ENCODE measurements at places on chromosomes 4 and X. TPM values are rescaled to one million over a fixed set of nuclear protein-coding genes. Genes with fewer than 3 reads are reported as not detected.

- DNase-seq = no peak
These were observed 11.2 kb upstream of the CXCR3 start for GRCh38 chrX:71629467-71629866.

GRCh38 chr4:122689972-122690371 lies 42.5 kb upstream of the BBS12 start:
- no peak for DNase-seq

Gene PAGE4
- total RNA-seq = not detected

DNA sequence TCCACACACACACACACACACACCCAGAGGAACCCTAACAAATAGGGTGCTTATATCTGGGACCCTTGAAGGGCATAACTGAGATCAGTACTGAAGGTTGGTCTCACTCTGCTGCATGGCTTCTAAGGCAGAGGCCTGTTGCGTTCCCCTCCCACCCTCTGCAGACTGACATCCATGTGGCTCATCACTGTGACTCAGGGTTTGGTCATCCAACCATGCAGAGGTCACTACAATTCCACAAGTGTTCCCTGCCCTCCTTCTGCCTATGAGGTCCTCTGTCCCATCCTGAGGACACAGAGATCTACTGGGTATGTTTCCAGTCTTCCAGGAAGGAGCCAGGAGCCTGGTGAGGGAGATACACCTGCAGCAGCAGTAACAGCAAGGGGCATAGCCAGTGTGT lies 55.8 kb downstream of the XAGE2 start:
- DNase-seq = no peak

DNA sequence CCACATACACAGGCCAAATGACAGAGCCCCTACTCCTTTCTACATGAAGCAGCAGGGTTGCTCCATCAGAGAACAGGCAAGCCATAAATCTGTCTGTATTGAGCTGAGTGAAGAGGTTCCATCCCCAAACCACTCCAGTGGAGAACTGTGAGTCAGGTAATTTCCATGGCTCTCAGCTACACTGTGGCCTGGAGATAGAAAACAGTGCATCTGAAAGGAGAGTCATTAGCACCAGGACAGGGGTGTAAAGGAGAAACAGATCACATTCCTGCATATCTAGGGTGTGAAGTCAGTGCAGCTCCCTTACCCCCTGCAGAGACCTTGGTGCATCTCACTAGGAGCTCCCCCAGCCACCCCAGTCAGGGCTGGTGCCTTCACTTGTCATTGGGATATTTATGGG lies 314.7 kb downstream of the CHIC1 start:
- no peak for DNase-seq
